ENCODE measurements at places on chromosomes 7 and 10.

DNA sequence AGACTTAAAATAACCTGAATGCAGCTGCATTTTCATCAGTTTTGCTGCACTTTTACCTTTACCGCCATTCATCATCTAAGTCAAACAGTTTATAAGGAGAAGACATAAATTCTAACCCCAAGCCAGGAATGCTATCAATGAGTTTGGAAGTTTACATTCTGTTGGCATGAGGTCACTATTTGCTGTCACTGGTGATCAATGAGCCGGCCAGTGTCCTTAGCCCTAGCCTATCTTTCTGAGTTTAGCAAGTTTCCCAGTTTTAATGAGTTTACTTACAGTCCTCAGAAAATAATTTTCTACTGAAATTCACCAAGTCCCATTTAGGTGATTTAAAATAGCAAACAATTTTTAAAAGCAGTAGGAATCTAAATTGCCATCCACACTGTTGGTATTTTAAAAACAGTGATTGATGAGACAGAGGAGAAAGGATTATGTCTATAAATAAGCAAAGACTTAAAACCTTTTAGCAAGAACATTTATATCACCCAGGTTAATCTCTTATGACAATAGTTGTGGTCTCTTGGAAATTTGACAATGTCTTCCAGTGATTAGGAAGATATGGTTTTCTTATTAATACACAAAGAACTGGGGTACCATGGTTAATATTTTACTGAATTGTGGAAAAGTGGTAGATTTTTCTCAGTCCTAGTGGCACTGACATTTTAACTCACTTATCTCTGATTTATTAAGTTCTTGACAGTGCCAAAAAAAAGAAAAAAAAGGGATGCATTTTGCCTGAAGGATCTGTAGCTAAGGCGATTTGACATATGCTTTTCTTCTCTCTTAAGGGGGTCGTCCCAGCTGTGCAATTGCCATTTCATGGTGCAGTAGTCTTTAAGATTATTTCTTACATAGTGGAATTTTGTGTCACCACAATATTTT, 443.4 kb upstream of the ANKRD30A start:
- ATAC-seq = no peak

GRCh38 chr10:127989481-127990012, 82.6 kb downstream of the PTPRE start:
- ATAC-seq = peak; percentile 53

DNA sequence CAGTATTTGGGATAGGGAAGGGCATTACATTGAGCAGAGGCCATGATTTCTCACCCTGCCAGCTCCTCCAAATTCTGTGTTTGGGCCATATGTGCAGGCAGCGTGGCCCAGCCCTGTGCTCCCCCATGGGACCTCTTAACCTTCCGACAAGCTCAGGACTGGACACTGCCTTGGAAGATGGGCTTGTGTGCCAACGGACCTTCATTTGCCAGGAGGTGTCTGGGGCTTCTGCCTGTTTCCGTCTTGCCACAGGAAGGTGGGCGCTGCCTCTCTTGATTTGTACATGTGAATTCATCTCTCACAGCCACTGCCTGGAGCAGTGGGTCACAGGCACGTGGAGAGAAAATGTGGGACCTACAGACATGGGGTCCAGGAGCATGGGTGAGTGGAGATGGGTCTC, 272.6 kb downstream of the CCSER2 start:
- no peak for ATAC-seq

DNA sequence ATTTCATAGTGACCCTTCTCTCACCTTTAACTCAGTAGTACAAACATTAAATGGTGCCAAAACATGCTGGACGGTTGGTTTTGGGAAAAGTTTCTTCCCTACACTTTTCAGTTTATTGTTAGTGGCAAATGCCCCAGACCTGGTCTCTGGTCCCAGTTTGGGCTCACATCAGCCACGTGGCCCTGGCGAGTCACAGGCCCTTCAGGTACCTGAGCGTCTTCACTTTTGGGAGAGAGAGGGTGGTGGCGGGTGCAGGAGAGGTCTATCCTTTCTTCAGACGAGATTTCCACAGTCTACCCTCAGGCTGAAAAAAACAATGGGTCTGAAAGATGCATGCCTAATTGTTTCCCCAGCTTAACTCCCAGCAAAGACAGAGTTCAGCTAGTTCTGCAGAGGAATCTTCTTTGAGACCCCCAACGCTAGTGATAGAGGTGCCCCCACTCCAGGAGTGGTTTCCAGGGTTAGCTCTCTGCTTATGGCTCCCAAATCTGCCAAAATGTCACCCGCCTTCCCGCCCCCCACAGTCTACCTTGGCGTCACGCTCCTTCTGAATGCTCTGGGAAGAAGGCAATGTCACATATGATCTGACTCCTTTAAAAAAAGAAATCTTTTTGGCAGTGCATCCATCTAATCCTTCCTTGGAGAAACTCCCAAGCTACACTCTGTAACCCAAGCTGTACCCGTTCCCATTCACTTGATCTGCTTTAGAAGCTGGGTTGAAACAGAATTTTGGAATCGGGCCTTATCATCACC, 384.8 kb upstream of the FOXK1 start:
- ATAC-seq = no peak

DNA sequence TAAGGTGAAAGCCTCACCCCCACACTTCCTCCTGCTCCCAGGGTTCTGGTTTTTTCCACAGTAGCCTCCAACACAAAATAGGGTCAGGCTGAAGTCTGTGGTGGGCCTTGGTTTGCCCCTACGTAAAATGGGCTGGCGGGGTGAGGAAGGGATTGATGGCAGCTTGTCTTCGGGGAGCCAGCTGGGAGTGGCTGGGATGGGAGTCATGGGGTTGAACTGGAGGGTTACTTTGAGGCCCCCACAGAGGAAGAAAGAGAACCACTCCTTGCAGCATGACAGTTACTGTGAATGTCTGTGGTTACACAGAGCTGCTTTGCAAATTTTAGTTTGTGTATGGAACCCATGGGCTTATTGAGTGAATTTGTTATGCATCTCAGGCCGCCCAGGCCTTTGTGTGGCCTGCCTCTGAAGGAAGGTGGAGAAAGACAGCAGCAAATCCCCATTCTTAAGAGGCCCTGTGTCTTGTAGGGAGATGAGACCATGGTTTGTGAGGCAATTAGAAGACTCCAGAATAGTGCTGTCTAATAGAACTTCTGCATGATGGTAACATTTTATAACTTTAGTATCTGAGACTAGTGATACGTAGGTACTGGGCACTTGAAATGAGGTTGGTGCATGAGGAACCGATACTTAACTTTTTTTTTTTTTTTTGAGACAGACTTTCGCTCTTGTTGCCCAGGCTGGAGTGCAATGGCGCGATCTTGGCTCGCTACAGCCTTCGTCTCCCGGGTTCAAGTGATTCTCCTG, 8.1 kb downstream of the TRIM8 start:
- ATAC-seq = no peak

Data from SK-N-SH treated with all-trans-retinoic acid at 6 μM for 48 hours (cell line).